ENCODE measurements at places on chromosomes 2 and 18.

GRCh38 chr2:26905341-26906198 lies 57.6 kb downstream of the DPYSL5 start:
- no peak for DNase-seq

DNA sequence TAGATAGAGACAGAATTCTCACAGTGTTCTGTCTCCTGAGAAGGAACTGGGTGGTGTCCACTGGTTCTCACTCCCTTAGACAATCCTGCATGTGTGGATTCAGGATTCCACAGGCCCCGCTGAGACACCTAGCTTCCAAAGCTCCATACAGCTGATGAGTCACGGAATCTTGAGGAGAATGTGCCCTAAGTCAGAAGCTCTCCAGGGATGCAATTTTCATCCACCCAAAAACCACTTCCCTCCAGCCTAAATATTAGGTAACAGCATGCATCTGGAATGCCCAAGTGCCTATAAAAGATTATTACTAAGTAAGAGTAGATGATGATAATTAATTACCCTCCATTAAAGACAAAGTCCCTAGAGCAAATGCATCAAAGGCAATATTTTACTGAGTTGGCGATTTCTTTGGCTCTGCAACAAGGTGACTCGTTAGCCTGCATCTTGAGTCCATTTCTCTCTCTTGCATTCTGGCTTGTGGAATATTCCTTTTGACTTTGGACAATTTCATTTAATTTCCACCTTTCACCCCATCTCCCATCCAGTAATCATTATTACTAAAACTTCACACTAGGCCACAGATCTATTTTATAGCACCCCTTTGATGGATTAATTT lies 475.1 kb downstream of the TNS1 start:
- no peak for DNase-seq

DNA sequence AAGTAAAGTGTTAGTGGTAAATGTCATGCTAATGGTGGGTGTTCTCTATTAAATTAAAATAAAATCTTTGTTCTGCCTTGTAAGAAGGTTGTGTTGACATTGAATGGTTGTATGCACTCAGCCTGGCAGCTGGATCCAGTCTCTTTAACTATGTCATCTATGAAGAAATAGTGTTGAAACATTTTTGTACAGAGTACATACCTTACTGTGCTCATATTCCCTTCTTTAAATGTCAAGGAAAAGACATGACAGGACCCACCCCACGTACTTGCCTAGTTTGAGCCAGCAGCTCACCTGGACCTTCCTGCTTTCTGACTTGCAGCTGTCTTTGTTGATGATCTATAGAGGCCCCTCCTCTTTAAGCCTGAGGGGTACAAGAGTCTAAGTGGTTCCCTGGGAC lies 85.6 kb upstream of the ST3GAL5 start:
- DNase-seq, result no peak

GRCh38 chr2:196410008-196410407 lies 229.5 kb upstream of the CCDC150 start:
- no peak for DNase-seq

DNA sequence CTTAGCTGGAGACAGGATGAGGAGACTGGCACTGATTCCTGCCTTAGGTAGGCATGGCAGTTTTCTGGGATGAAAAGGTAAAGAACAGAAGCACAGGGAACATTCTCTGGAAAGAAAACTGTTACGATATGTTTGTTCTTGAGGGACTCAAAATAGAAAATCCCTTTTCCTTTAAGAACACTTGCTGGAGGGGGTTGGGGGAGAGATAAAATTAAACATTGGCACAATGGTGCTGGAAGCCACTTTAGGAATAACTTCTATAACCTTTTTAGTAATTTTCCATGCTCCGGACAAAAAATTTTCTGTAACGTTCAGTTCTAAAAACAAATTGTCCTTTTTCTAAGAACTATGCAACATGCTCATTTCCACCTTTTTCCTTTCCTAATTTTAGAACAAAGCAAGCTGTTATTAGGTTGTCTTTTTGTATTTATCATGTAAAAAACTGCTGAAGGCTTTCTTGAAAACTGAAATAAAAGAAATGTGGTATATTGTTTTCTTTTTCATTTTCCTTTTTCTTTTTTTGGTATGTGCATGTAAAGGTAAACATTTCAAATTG lies 343.8 kb downstream of the EPHA4 start:
- DNase-seq, result no peak

DNA sequence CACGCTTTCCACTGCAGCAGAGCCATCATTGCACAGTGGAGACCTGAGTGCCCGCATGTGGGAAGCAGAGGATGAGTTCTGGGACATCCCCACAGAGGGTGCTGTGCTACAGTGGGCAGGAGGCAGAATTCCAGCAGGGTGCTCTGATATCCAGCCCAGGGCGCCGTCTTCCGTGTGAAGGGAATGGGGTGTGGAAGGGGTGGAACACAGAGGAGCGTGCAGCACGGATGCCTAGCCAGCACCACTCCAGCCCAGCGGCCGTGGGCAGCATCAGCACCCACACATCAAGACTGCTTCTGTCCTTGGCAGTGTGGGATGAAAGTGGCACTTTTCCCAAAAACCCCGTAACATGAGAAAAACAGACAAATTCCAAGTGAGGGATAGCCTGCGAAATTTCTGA lies 134.3 kb downstream of the ZNF236 start:
- DNase-seq, result no peak

- no peak for DNase-seq
These were observed 202.7 kb downstream of the MTX2 start for GRCh38 chr2:176471949-176472348.

- no peak for DNase-seq
These were observed 274.3 kb upstream of the TRIB2 start for GRCh38 chr2:12442476-12442847.

DNA sequence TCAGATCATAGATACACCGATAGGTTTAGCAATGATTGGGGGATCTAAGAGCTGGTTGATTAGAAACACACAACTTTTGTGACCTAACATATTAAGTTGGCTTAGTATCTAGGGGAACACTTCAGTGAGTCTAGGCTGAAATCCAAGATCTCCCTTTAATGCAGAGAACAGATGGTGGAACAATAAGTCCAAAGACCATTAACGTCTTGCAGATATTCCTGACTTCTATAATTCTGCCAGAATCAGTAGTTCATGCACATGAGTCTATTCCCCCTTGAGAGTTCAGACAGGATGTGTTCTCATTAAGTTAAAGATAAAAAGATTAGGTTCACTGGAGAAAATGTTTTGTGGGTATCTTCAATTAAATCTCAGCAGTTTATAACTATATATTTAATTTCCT lies 506.5 kb downstream of the TSN start:
- DNase-seq, result no peak

- no peak for DNase-seq
These were observed 5.3 kb downstream of the ITM2C start for GRCh38 chr2:230869914-230870543.

DNA sequence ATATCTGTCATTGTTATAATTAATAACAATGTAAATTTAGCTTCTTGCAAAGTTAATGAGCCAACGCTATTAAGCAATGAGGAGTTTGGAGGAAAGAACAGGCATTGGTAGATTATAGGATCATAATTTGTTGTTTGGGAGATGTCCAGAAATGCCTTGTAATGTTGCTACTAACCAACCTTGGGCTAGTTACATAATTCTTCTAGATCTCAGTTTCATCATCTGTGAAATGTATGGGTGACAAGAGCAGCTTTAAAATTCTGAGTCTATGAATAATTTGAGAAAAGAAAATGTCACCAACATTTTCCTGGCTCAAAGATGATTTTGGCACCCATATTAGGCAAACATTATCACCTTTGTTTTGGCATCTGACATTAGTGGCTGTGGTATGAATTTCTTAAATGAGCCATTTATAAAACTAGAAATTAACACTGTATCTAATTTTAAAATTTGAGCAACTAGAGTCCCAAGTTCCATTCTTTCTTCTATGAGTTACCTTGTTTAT lies 2.9 kb downstream of the TMEM178A start:
- DNase-seq, result no peak

DNA sequence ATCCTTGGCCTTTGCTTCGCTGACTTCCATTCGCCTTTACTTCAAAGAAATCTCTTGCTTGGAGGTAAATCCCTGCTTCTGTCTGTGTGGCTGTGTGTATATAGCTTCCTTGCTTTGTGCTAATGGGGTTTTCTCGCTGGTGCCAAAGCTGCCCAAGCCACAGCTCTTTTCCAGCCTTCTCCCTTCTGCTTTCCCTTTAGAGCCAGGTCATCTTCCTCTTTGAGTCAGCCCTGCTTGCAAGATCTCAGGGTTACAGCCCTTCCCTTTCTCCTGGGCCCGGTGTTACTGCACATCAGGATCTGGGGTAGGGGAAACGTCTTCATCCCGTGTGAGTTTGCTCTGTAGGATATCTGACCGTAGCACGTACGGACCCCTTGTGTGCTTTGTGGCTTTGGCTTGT lies 19.1 kb downstream of the EIF4E2 start:
- no peak for DNase-seq

DNA sequence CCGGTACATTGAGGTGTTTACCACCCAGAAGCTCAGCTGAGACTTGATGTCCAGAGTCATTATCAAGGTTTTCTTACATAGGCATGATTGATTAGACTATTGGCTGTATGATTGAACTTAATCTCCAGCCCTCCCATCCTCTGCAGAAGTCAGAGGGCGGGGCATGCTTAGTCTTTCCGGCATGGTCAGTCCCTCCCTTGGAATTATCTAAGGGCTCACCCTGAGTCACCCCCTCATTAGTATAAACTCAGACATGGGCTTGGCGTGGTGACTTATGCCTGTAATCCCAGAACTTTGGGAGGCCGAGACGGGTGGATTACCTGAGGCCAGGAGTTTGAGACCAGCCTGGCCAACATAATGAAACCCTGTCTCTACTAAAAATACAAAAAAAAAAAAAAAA lies 243.9 kb downstream of the VAPA start:
- DNase-seq, result no peak

- DNase-seq, result no peak
These were observed 43.5 kb downstream of the DOK6 start for GRCh38 chr18:69444221-69444620.

- no peak for DNase-seq
These were observed 86.2 kb downstream of the CRIM1 start for GRCh38 chr2:36441816-36442215.

DNA sequence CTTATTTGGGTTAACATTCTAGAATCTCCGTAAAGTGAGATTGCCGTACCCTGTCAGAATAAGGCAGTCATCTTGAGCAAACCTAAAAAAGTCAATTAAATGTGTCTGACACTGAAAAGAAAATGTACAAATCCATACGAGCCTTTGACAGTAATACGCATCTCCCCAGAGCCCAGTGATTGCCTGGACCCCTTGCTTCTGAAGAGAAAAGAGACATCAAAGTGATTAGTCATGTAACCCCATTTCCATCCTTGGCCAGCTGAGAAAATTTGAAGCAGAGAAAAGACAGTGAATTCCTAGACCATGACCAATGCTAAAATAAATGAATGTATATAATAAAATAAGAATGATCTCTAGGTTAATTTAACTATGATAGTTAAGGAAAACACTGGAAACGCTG lies 1499.4 kb downstream of the SUCLG1 start:
- DNase-seq, result no peak

- no peak for DNase-seq
These were observed 25.5 kb upstream of the ALPP start for GRCh38 chr2:232353096-232353495.

DNA sequence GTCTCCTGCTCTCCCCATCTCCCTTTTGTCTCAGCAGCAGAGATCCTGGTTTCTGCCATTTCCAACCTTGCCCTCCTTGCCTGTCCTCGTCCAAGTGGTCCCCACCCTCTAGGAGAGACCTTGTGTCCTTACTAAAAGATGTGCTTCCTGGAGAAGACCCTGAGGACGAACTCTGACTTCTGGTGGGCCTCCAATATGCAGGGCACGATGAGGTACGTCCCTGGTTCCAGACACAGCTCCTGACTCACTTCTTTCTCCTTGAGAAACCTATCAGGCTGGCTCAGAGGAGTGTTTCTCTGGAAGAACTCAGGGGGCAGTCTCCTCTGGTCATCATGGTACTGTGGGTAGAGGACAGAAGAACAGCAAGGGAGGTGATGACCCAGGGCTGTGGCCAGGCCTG lies 28.2 kb downstream of the CAPN14 start:
- DNase-seq, result no peak

GRCh38 chr2:46097714-46098480 lies 199.3 kb upstream of the EPAS1 start:
- no peak for DNase-seq

DNA sequence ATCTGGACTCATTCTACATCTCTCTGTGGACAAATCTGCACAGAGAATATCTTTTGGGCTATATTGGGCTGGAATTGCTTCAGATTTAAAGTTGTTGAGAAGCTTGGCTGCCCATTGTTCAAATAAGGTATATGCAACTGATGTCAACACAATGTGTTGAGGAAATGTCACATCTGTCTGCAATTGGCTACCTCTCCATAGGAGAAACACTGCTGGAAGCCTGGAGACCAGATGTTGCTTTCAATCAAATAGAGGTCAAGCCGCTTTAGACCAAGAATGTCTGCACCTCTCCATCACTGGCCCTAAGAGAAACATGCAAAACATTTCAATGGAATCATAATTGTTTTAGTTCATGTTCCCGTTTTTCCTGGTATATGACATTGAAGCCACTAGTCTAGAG lies 720.2 kb downstream of the SLC4A3 start:
- no peak for DNase-seq

GRCh38 chr2:119106301-119106897 lies 52.2 kb downstream of the C1QL2 start:
- no peak for DNase-seq

DNA sequence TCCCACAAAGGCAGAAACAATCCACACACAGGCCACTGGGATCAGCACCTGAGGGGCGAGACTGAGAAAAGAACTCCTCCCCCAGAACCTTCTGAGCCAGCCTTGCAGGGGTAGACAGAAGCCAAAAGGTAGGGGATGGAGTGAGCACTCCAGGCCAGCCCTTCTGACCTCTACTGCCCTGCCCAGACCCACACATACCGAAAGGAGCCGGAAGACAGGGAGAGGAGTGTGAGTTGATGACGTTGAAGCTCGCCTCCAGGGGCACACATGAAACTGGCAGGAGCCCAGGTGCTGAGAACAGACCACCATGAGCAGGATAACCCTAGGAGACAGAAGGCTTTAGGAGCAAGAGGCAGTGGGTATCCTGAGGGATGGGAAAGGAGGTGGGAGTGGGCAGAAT lies 1.8 kb downstream of the SLC23A3 start:
- no peak for DNase-seq

- DNase-seq, result no peak
These were observed 49.0 kb upstream of the TMEM87B start for GRCh38 chr2:112006076-112006410.

DNA sequence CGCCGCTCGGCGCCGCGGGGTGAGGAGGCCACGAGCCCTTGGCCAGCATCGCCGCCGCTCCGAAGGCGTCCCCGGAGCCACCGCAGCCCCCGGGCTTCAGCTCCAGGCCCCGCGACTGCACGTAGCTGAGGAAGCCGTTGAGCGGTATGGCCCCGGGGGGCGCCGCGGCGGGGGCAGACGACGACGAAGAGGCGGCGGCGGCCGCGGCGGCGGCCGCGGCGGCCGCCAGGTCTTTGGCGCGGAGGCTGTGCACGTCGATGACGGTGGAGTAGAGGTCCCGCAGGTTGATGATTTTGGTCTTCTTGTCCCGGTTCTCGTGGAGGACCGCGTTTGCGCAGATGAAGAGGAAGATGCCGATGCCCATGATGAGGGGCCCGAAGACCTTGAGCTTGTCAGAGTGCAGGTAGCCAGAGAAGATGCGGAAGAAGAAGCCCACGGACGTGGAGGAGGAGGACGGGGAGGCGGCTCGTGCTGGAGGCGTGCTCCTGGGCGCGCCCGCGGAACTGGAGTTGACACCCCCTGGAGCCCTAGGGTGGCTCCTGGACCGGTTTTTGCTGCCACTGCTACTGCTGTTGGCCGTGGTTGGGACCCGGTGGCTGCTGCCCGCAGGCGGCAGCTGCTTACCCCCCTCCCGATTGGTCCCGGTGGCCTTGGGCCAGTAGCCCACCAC lies 4.0 kb downstream of the TMEM200C start:
- no peak for DNase-seq

Measured in activated CD4-positive, alpha-beta T cell treated with anti-CD3 and anti-CD28 coated beads for 1 hour (primary cell).